Stimulated activated CD4-positive, alpha-beta T cell treated with anti-CD3 and anti-CD28 coated beads, TNF-alpha, amount 100 ng/mL, for 48 hours (primary cell): ENCODE measurements at places on chromosomes 12 and 14.

- DNase-seq: no peak
Measured at GRCh38 chr12:49846032-49846431, 3.1 kb upstream of the BCDIN3D start.

DNA sequence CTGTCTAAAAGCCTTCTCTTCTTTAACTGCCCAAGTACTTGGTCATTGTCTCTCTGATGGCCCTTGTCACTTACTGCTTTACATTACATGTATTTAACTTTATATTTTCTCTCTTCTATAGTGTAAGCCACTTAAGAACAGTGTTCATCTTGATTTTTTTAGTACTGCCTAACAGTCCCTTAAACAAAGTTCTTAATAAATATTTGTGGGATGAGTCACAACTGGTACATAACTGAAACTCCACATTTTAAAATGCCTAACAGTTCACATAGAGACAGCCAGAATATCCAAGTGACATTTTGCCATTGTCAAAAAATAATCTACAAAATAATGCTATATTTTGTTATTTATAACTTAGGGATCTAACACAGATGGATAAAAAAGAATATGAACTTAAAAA is 146.6 kb downstream of the STXBP6 start:
- DNase-seq: no peak

GRCh38 chr12:52151837-52152783 is 39.7 kb downstream of the KRT80 start:
- peak; percentile 40 for DNase-seq

DNA sequence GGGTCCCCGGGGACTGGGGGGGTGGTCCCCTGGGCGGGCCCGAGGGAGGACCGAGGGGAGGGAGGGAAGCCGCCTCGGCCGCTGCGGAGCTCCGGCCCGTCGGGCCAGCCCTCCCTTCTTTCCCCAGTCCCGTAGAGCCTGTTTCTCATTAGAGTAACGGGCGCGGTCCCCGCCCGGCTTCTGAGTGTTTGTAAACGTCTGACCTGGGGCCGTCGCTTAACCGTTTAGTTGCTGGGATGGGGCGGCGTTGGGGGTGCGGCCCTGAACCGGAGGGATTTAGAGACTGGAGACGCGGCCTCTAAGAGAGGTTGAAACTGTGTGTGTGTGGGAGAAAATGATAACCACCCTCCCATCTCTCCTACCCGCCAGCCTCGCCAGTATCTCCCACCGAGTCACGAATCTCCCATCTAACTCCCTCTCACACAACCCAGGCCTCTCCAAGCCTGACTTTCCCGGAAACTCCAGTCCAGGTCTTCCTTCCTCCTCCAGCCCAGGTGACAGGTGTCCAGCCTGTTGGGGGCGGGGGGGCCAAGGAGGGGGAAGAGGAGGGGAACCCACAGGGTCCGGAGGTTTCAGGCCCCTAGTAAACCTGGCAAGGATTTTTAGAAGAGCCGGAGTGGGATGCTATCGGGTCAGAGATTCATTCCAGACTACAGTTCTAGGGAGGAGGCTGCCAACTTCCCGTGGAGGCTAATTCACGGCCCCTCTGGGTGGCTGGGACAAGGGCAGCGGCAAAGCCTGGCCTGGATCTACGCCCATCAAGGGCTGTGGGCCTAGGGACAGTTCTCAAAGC is 1.1 kb upstream of the NFATC4 start:
- no peak for DNase-seq

DNA sequence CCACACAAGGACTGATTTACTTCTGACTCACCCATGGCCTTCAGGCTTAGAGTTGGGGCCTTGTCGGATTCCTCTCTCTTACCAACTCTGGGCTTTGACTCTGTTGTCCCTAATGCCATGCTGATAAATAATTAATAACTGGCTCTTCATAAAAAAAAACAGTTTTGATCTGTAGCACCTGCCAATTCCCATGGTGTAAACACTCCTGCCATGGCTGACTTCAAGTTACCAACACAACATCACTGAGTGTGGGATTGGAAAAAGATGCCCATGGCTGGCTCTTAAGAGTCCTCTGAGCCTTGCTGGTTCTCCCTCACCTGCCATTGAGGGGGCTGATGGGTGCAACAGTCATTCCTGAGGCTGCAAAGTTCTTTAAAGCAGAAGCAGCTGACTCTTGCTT is 104.8 kb downstream of the KIF26A start:
- DNase-seq: no peak

DNA sequence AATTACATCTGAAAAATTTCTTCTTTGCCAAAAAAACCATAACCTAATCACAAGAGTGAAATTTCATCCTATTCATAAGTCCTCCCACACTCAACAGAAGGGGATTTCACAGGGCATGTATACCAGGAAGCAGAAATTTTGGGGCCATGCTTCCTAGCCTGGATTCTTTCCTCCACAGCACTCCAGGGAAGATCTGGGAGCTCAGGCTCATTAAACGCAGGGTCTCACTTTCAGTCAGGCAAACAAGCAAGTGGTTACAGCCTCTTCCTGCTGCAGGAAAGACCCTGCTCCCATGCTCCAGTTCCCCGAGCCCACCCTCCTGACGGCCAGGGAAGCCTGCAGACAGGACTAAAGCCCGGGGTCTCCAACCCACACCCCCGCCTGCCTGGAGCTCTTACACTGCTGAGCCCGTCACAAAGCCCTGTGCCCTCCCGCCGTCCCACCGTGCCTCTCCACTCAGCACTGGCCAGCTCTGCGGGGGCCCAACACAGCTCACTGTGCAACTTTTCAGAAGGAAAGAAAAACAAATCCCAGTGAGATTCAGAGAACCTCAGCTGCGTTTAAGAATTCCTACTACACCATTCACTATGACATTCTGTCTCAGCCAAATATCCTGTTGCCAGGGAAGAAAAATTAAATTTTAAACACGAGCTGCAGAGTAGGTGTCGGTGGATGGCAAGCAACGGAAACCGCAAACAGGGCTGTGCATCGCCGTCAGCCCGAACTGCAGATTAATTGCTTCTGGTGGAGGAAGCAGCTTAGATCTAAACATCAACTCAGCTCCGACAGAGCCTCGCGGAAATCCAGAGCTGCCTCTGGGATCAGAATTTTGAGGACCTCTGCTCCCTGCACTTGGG is 106.7 kb upstream of the SFSWAP start:
- no peak for DNase-seq

GRCh38 chr14:51657762-51658161 is 6.1 kb downstream of the FRMD6 start:
- DNase-seq: no peak

DNA sequence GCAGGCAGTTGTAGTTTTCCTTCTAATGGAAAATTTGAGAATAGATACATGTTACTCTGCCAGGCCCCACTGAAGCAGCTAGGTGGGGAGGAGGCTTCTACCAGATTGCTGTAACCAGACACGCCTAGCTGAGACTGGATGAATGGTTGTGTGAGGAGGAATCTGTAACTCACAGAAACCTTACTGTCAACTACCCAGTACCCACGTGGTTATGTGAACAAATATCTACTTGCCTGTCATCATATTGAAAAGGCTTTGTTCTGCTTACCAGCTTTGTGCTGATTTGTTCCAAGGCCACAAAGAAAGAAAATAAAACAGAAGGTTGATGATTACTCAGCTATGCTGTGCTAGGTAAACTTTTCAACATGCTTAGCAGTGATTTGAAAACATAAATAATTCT is 167.2 kb downstream of the CAPZA3 start:
- DNase-seq: no peak

GRCh38 chr14:31902002-31902401 is 175.1 kb upstream of the ARHGAP5 start:
- no peak for DNase-seq

DNA sequence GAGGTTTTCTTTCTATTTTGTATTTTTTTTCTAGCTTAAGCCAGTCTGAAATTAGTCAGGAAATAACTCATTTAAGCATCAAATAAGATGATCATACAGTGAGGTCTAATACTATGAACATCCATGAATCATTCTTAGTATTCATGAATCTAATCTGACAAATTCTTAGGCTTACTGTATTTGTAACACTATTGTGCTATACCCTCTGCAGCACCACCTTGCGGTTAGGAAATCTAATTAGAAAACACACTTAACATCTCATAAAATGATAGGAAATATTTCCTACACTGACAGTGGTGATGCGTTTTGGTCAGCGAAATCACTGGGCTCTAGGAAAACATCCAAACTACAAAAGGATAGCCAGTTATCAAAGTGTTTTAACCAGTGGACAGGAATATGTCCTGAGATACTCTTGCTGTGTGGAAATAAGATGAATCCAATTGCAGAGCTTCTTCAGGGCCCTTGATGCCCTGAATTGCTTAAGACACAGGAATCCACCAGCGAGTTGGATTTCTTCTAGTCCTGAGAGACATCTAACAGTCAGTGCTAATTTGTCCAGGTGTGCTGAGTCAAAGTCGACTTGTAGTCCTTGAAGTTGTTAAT is 109.3 kb upstream of the MYF6 start:
- no peak for DNase-seq
